ENCODE measurements at places on chromosomes 4 and X.

- no peak for DNase-seq
These were observed 46.5 kb upstream of the PGRMC1 start for GRCh38 chrX:119189595-119189994.

DNA sequence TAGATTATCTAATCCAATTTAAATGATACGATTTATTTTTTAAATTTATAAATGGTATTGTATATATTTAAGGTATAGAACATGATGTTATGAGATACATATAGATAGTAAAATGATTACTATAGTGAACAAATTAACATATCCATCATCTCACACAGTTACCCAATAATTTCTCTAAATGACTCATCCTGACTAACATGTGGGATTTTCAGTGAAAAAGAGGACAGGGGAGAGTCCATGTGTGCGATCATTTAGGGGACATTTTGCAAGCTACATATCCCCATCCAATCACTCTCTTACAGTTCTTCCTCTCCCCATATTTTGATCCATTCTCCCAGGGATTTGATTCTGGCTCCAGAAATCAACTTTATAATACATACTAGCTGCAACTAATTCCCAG lies 88.2 kb downstream of the ABCB7 start:
- no peak for DNase-seq

DNA sequence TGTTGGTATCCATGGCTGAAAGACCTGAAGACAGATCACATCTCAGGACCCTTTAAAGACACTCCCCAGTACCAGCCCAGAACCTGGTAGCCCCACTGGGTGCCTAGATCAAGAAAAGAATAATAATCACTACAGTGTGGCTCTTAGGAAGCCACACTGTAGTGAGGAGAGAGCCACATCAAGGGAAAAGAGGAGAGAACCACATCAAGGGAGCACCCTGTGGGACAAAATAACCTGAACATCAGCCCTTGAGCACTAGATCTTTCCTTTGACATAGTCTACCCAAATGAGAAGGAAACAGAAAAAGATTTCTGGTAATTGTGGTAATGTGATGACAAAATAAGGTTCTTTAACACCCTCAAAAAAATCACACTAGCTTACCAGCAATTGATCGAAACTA lies 15.3 kb downstream of the RTL3 start:
- peak; percentile 46 for DNase-seq

DNA sequence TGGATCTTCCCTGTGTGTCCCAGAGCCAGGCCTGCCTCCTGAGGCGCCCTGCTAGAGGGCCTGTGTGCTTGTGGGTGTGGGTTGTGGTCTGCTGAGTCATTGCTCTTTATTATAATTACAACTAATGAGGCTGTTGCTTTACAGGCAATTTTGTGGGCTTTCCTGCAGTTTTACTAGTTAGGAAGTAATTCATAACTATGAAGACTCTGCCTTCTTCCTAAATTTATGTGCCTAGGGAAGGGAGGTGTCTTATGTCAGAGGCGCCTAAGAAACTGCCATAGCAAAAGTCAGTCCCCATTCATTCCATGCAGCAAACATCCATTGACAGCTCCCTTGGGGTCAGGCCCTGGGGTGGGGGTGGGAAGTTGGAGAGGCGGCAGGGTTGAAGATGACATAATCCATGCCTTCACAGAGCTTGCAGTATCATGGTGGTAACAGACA lies 359.2 kb downstream of the IDS start:
- DNase-seq = no peak

DNA sequence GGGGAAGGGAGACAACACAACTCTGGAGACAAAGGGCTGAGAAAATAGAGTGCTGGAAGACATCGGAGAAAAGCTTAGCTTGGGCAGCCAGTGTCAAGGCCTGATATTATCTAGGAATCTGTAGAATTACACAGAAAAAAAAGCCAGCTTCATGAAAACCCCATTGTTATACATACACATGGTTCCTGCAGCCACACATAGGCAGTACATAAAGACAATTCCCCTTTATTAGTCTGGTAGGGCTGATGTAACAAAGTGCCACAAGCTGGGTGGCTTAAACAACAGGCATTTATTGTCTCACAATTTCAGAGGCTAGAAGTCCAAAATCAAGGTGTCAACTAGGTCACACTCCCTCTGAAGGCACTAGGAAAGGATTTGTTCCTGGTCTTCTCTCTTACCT lies 503.5 kb downstream of the MID1IP1 start:
- DNase-seq = no peak

- DNase-seq = no peak
These were observed 149.2 kb upstream of the ANKRD50 start for GRCh38 chr4:124861761-124862160.

- no peak for DNase-seq
These were observed 167.6 kb upstream of the CXorf66 start for GRCh38 chrX:140132937-140133336.

- DNase-seq = no peak
These were observed 261.8 kb upstream of the TAPT1 start for GRCh38 chr4:16488084-16488483.

GRCh38 chrX:18591834-18592233 lies 80.1 kb downstream of the RS1 start:
- no peak for DNase-seq

- DNase-seq = no peak
These were observed 126.9 kb downstream of the CBLL2 start for GRCh38 chrX:22399437-22400192.

Measured in activated CD4-positive, alpha-beta T cell treated with anti-CD3 and anti-CD28 coated beads, Interleukin-2, amount 10 ng/mL, durations not matched to agents 7 days and 5 days (primary cell).